Stimulated activated CD8-positive, alpha-beta memory T cell treated with anti-CD3 and anti-CD28 coated beads, Interleukin-7, amount 100 ng/mL, for 48 hours (primary cell): ENCODE measurements at places on chromosomes 2 and 18.

DNA sequence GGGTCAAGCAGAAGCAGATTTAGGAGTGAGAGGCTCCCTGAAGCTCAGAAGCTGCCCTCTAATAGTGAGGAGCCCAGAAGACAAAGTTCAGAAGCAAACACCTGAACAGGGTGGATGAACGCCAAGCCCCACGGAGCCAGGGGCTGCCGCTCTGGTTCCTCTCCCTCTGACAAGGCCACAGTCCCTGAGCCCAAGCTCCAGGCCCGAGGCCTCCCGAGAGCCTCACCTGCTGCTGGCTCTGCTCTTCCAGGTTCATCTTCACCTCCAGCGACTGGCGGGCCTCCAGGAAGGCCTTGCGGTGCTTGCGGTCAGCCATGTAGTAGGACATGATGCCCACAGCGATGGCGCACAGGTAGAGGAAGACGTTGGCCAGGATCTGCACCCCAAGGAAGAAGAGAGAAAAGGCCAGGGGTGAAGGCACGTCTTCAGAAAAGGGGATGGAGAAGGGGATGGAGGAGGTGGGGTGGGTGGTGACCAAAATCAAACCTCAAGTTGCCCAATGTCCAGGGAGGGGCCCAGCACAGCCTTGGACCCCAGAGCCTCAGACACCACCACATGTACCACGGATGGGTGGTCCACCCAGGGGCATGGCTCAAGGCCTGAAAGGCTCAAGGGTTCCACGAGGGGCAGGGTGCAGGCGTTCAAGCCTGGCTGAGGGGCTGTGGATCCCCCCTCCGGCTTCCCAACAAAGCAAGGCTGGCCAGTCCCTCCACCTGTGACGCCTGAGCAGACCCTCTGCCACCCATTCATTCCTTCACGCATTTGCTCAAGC, 47.5 kb downstream of the ADCY3 start:
- no peak for DNase-seq

- DNase-seq = no peak
Observed at GRCh38 chr18:22052405-22053105, 116.8 kb upstream of the GATA6 start.

GRCh38 chr2:126187668-126188067, 468.3 kb upstream of the GYPC start:
- DNase-seq = no peak

DNA sequence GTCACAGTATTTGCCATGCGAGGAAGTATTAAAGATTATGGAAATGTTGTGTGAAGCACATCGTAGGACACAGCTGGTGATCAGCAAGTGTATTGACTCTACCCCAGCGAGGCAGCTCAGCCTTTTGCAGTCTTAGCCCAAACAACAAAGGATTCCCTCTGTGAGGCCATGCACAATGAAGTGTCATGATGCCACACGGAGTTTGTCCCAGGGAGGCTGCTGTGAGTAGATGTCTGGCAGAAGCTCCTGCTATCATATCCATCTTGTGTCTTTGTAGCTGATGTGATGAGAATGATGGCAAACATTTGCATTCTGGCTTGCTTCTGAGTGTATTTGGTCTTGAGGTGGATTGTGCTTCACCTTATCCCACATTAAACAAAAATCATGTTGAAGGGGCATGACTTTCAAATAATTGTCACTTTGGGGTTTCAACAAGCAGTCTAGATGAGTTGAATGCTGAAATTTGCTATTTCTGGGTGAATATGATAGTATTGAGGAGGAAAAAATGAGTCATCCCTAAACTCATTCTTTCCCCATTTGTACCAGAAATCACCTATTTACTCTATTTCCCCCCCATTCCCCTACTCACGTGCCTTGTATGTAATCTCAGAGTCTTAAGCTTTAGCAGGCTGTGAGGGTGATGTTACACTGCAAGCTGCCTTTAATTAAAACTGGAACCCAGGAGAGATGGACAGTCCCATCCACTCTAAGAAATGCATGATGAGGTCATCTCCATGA, 273.5 kb downstream of the RNF144A start:
- DNase-seq = no peak

DNA sequence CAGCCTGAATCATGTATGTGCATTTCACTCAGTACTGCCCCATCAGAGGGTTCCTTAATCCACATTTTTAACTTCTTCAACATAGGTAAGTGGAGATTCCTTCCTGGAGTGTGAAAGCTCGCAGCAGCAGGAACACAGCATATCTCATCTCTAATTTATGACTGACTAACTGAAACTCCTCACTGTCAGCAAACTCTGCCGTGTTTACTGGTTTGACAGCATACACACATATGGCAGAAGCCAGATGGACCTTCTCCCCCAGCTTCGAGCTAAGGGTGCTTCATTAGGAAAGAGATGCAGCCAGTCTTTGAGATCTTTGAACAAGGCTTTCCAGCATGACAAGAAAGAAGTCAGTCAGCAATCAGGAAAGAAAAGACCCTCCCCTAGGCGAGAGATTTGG, 200.3 kb upstream of the ACVR2A start:
- DNase-seq = no peak

DNA sequence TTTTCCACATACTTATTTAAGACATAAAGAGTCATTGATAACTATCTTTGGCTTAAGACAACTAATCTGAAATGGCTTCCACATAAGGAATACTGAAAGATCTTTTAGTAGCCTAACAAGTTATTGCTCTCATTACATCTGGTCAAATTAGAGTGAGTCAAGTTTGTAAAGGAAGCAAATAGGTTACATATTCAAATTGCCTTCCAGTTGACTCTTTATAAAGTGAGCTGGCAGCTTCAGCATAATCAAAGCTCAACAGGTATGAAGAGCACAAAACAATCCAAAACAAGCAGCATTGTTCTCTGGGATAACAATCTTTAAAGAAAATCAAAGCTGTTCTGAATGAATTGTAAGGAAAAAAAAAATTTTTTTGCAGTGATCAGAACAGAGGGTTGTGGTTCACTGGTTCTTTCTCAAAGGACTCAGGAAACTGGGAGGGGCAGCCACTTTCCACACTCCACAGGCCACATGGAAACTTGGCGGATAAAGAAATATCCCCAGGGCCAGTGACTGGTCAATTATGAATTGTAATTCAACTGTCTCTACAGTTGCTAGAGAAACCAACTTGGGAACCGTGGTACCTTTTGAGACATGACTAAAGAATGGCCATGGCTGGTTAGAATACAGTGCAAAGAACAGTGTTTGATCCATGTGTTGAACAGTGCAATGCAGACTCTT, 369.3 kb upstream of the KCNH7 start:
- DNase-seq = no peak
